ENCODE measurements at places on chromosomes 12 and 14. TPM values are rescaled to one million over a fixed set of nuclear protein-coding genes. Genes with fewer than 3 reads are reported as not detected.

GIT2 gene
- 46.7 TPM for total RNA-seq

NPFF gene
- total RNA-seq, result not detected

OR6C75 gene
- not detected for total RNA-seq

CLEC2B gene
- total RNA-seq, result 39.8 TPM

AEBP2 gene
- total RNA-seq, result 30.7 TPM

WSCD2 gene
- total RNA-seq, result not detected

LAG3 gene
- 0.15 TPM for total RNA-seq

CRACR2A gene
- 6.2 TPM for total RNA-seq
